ENCODE measurements at places on chromosomes 2 and 18.
A peak's percentile ranks its signal among the peaks of the same experiment; 100 is the strongest.

DNA sequence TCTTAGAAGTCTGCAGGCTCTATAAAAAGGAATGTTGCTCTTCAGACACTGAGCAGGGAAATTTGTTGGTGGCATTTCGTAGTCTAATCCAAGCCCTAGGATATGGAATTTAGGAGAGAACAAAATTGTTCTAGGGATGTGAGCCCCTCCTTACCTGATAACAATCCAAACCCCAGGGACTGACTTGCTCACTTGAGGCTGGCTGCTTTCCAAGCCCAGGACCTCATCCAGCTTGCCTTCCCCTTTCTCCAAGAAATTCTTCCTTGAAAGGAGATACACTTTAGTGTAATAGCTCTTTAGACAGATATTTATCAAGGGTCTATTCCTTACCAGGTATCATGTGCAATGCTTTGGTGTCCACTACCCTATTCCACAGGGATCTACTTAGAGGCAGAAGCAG, 279.8 kb downstream of the C1D start:
- DNase-seq: no peak

DNA sequence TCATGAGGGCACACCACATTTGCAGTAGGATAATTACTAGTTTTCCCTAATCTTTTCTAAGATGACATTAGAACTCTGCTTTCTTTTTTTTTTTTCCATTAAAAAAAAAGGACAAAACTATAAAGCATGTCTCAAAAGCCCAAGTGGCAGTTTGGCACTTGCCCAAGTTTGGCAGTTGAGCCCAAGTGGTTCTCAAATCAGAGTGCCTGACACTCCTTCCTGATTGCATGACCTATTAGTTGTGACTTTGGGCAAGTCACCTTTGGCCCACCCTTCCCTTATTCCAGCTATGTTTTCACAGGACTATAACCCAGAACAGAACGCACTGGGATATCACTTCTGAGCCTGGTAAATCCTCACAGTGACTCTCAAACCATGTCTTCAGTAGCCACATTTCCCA, 273.0 kb downstream of the CCDC85A start:
- no peak for DNase-seq

DNA sequence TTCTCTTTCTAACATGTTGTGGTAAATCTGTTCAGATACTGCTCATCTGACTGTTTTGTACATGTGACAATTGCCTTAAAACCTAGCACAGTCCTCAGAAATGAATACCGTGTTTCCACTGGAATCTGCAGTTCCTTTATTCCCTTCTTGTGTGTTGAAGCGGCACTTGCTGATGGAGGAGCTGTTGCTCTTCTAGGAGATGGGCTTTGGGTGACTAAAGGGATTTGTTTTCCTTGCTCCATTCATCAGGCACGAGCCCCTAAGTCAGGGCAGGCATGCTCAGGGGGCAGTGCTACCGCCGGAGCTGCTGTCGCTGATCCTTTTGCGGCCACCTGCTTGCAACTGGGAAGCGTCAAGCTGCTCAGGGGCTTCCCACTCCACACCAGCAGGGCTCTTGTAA, 32.5 kb upstream of the CEP68 start:
- DNase-seq: no peak

- DNase-seq: no peak
Measured at GRCh38 chr18:32213693-32214092, 23.9 kb downstream of the MEP1B start.

- DNase-seq: no peak
Measured at GRCh38 chr2:112048887-112049286, 6.2 kb upstream of the TMEM87B start.

DNA sequence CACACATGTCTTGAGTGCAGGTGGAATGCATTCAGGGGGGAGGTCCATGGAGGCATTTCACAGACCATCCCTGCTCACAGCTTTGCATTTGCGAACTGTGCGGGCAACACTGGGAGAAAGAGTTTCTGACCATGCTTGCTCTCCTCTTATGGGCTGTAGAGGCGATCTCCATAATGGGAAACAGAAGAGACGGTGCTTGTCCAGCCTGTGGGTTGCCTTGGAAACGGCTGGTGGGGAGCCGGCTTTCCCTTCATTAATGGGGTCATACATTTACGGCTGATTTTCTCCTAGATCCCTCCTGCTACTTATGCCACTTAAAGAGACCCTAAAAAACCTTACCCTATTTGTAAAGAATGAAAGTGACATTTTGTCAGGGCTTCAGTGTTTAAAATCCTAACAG, 147.4 kb downstream of the SOX11 start:
- DNase-seq: no peak

GRCh38 chr2:29629495-29629894, 291.9 kb downstream of the ALK start:
- no peak for DNase-seq

- no peak for DNase-seq
Measured at GRCh38 chr2:134621939-134622705, 96.7 kb downstream of the TMEM163 start.

- no peak for DNase-seq
Measured at GRCh38 chr2:174124181-174124580, 124.2 kb downstream of the OLA1 start.

GRCh38 chr18:61497422-61497821, 164.2 kb downstream of the CDH20 start:
- no peak for DNase-seq

GRCh38 chr2:96961210-96961950, 25.0 kb downstream of the FAM178B start:
- DNase-seq: no peak

GRCh38 chr2:207970826-207971180, 54.5 kb downstream of the PLEKHM3 start:
- no peak for DNase-seq

DNA sequence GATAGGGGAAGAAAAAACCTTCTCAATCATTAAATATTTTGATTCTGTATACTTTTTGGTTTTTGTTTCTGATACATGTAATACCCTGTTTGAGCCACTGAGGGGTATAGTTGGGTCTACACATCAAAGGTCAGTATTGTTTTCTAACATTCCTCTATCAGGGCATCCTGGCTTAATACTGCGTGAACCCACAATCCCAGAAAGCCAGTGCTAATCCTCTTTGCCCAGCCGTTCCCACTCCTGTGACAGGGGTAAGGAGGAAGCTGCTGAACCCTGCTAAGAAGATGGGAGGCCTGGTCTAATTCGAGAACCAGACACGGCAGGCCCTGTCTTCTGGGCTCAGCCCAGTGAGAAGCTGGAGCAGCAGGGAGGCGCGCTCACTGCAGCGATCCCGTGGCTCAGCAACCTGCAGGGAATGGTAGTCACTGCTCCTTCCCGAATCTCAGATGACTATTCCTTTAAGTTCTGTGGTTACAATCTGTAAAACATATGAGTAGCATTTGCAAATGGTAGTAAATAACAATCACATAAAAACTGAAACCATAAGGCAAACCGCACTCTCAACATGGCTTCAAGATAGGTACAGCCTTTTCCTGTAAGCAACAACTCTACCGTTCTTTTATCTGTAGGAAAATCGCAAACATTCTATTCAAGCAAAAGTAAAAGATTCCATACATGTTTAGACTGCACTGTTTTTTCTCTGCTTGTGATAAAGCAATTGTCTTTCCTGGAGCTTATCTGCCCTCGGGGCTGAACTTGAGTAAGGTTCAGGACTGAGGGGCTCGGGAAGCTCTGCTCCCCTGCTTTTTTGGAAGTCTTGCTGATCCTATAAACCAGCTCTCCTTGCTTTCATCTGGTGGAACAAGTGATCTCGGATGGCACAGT, 87.0 kb downstream of the EPB41L3 start:
- DNase-seq: no peak

DNA sequence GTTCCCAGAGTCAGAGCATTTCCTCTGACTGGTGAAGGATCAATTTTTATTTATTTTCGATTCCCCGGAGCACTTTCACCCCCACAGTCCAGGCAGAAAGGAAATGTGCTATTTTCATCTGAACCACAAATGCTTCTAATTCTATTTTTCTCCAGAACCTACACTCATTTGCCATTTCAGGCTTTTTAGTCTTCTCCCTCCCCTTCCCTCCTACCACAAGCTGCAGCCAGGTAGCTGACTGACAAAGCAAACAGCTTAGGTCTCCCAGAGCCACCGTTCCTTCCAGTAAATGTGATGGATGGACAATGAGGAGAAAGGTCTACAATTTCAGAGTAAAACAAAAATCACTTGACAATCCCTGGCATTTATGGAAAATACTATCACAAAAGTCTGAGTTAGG, 76.9 kb downstream of the KLF7 start:
- no peak for DNase-seq

DNA sequence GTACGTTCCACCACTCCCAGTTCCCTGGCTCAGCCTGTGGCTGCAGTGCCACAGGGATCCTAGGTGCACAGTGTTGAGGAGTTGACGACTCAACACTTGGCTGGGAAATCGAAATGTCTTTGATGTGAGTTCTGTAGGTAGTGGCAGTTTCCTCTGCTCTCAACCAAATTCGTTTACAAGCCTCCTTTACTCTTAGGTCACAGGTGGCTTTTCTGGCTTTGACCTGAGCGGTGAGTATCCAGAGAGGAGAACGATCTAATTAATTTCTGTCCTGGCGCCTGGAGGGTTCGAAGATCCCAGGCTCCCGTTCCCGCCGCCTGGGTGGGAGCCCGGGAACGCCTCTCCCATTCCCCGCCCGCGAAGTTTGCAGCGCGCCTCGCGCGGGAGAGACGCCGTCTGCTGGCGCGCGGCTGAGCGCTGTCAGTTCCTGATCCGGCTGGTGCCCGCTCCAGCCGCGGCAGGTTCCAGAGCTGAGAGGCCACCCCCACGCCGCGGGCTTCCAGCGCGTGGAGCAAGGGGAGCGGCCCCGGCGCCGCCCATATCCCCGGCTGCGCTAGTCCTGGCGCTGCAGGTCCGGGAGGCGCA, at the start of gene LAMA3:
Gene LAMA3, plus strand, starts transcription at position 423 of the 585 bp plus-strand sequence. CDS start 231 bp downstream, outside the sequence.
- no peak for DNase-seq

DNA sequence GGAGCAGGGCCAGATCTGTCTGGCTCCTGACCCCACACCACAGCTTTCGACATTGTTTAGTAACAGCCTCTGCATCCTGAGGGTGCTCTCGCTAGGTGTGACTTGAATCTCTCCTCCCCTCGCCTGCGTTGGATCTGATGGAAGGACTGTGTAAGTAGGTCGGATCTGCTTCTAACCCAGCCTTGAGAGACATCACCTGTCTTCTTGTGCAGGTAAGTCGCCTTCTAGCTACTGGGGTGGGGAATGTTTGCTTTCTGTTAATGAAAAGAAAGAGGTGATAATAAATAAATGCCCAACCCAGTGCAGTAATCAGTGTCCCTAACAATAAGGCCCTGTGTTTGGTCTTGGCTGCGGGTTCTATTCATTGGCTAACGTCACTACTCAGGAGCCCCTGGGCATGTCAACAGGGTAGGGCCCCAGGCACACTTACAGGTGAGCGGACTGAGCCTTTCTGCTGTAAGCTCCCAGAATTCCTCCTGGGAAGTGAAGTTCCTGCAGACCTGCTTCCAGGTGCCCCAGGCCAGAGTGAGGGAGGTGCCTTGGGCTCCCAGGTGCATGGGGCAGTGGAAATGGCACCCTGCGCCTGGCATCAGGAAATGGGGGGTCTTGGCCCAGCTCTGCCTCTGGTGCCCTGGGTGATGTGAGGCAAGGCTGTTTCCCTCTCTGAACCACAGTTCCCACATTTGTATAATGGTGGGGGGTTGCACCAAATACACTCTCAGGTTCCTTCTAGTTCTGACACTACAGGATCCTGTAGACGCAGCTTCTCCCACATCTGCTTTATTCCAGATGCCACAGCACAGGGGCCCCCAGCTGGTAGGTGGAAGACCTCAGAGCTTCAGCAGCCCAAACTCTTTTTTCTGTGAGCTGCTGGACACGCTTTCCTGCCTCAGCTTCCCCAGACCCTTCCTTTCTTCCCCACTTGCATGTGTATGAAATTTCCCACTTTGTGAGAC, 11.2 kb upstream of the FOSL2 start:
- no peak for DNase-seq

DNA sequence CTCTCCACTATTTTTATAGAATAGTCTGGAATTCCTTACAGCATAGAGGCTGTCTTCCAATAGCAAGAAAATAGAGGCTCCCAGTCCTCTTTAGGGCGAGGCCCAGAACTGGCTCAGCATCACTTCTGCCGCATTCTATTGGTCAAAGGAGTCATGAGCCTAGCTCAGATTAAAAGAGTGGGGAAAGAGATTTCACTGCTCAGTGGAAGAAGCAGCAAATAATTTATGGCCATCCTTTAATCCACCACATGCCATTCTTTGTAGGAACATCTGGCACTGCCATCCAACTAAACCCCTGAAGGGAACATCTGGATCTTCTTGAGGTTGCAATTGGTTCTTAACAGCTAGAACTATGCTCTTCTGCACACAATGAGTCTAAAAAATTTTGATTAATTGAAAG, 43.4 kb upstream of the NEUROD1 start:
- no peak for DNase-seq

- DNase-seq: no peak
Measured at GRCh38 chr2:73373344-73373743, 12.3 kb upstream of the ALMS1 start.

DNA sequence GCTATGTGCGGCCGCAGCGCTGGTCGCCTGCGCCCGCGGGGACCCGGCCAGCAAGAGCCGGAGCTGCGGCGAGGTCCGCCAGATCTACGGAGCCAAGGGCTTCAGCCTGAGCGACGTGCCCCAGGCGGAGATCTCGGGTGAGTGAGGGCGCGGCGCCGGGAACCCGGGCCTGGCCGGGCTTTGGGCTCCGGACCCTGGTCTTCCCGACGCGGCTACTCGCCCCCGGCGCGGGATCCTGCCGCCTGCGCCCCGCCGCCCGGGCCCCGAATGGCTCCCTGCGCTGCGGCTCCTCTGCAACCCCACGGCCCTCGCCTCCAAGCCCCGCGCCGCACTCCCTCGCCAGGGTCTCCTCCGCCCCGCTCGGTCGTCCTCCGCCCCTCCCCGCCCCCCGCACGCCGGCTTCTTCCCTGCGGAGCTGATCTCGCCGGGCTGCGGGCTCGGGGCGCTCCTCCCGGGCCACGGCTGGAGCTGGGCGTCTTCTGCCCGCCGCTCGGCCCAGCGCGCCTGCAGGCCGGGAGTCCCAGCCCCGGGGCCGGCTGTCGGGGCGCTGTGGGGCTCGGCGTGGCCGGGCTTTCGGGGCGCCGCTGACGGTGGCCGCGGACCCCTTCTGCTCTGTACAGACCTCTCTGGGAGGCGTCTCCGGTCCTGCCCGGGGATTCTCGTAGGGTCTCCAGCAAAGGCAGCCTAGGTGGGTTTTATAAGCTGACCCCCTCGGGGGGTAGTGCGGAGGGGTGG, 652 bp downstream of the GPC1 start:
- no peak for DNase-seq

- DNase-seq: no peak
Measured at GRCh38 chr18:48543228-48543627, 4.4 kb downstream of the CTIF start.

DNA sequence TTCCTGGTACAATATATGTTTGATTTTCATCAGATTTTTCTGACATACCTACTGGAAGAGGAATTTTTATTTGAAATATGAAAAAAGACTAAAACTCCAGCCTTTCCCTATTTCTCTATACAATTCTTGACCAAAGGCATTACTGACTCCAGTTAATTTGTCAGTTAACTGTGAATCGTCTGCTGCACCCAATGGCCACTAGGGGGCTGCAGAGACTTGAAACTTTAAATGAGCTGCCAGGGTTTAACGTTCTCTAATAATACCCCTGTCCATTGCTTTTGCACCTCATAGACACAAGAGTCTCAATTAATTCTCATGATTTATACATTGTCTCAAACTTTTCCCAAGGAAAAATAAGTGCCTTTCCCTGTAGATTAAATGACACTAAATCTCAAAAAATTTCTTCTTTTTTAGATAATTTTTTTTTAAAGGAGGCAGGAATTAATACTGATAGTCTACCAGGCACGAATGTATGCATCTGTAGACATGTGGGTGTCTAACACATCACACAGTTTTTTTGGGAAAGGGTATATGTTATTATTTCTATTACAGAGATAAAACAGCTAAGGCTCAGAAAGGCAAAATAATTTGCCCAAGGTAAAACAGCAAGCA, 1.8 kb upstream of the ALK start:
- DNase-seq: peak; percentile 12
